ENCODE measurements at places on chromosomes 11 and 22.

DNA sequence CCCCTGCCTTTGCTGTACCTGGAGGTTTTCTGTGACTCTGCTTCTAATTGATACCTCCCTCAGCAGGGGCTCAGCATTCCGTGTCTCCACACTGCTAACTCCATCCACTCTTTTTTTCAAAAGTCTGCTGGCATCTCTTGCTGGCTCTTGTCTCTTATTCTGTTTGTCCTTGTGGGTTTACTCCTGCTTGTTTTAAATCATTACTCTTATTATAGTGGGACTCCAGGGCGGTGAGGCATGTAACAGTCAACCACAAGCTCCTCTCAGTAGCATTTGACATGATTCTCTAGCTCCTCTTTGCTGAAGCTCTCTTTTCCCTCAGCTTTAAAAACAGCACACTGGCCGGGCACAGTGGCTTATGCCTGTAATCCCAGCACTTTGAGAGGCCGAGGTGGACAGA lies 260.2 kb upstream of the NARS2 start:
- no peak for DNase-seq

DNA sequence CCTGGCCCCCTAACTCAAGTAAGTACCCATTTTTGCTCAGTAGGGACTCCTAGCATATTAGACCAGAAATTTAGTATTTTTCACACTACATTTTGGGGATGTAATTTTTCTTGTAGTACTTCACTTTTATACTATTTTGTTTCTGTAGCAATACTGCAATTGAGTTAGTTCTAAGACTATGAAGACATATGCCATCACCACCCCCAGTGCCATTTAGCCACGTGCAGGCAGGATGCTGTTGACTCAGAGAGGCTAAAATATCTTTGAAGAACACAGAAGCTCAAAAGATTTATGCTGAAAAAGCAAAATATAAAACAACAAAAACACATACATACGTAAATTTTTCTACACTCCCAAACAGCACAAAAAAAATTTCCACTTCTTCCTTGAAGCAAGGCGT lies 29.1 kb upstream of the DLAT start:
- DNase-seq: no peak

GRCh38 chr11:10902301-10903063 lies 44.6 kb upstream of the ZBED5 start:
- no peak for DNase-seq

DNA sequence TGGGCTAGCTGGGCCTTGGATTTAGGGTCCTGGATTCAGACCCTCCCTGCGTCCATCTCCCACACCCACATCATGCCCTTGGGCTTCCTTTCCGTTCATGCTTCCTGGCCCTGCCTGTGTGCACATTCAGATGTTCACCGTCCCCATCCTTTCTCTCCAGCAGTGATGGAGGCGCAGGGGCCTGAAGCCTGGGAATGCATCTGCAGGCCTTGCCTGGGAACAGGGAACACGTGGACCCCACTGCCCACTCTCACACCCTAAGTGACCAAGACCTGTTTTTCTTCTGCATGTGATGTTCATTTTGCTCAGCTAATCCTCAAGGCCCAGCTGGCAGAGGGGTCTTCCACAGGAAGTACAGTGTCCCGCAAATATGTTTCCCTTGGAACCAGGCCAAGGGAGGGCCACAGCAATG lies 91.6 kb upstream of the PARVA start:
- no peak for DNase-seq

DNA sequence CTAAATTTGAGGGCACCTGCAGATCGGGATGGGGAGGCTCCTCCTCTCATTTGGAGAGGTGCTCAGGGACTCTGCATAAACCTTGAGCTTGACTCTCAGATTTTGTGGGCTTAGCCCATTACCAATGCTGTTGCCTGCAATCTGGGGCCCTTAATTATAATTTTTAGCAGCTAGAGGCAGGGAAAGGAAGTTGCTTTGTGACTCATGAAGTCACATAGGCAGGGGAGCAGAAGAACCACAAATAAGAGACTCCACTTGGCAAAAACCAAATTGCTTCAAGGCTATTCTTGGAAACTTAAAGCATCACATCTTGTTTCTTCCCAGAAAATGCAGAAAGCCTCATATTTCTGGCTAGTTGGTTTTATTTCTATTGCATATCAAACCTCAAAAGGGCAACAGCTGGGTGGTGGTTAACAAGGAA lies 46.9 kb downstream of the MICAL2 start:
- DNase-seq: no peak

DNA sequence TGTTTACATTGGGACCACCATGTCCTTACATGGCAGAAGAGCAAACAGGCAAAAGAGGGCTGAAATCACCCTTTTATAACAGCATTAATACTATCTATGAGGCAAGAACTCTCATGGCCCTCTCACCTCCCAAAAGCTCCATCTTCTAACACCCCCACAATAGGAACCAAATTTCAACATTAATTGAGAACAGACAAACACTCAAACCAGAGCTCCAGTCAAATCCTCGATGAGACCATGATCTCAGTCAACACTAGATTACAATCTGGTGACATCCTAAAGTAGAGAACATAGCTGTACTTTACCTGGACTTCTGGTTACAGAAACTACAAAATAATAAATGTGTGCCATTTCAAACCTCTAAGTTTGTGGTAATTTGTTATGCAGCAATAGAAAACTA lies 25.1 kb downstream of the OR2AG2 start:
- no peak for DNase-seq

- no peak for DNase-seq
These were observed 3.4 kb downstream of the MRPL16 start for GRCh38 chr11:59807047-59807610.

GRCh38 chr11:7671347-7672215 lies 1.7 kb downstream of the CYB5R2 start:
- no peak for DNase-seq

DNA sequence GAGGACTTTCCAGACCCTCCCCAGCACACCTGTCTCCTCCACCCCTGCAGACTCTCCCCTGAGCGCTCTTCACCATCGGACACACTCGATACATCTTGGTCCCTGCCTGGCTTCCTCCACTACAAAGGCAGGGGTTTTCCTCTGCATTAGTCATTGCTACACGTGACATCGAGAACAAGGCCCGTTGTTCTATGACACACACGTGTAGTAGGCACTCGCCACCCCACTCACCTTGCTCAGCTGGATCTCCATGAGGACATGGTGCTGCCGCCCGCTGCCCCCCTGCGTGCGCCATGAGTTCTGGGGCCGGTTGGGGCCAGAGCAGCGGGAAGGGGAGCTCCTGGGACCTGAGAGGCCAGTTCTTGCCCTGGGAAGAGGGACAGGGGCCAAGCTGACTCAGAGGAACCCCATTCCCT lies 16.7 kb downstream of the ATG2A start:
- peak; percentile 49 for DNase-seq

GRCh38 chr11:127248476-127248875 lies 247.9 kb upstream of the KIRREL3 start:
- DNase-seq: no peak

All from stimulated activated CD8-positive, alpha-beta memory T cell treated with anti-CD3 and anti-CD28 coated beads, Interleukin-7, amount 100 ng/mL, for 4 hours (primary cell).